ENCODE measurements at places on chromosomes 16 and 17. TPM values are rescaled to one million over a fixed set of nuclear protein-coding genes. Genes with fewer than 3 reads are reported as not detected.

TRIM72 gene
- 0.06 TPM for total RNA-seq

TOX3 gene
- 0.38 TPM for total RNA-seq

KAT8 gene
- 39.6 TPM for total RNA-seq

DNASE1 gene
- 3.9 TPM for total RNA-seq

NEUROD2 gene
- not detected for total RNA-seq

ST6GALNAC1 gene
- total RNA-seq, result 0.14 TPM

DBNDD1 gene
- 61.0 TPM for total RNA-seq

JUP gene
- 131 TPM for total RNA-seq

TP53TG3 gene
- total RNA-seq, result 0.60 TPM

ZDHHC7 gene
- total RNA-seq, result 66.2 TPM

NPTX1 gene
- total RNA-seq, result 156 TPM

TMEM100 gene
- not detected for total RNA-seq

MT1X gene
- 332 TPM for total RNA-seq

KCTD19 gene
- 0.23 TPM for total RNA-seq

OR1D5 gene
- total RNA-seq, result not detected

MOSMO gene
- total RNA-seq, result 10.5 TPM

RHBDF1 gene
- 25.8 TPM for total RNA-seq

PRKCB gene
- 0.24 TPM for total RNA-seq

BEAN1 gene
- total RNA-seq, result 2.4 TPM

CCL15 gene
- total RNA-seq, result not detected

ITGB3 gene
- 4.6 TPM for total RNA-seq

ATP1B2 gene
- 0.21 TPM for total RNA-seq

MT4 gene
- total RNA-seq, result not detected

CACNA1G gene
- 4.2 TPM for total RNA-seq

PIRT gene
- total RNA-seq, result not detected

DHRS7C gene
- not detected for total RNA-seq

CHST5 gene
- total RNA-seq, result 0.04 TPM

OR3A3 gene
- not detected for total RNA-seq
